Stimulated activated CD8-positive, alpha-beta memory T cell treated with anti-CD3 and anti-CD28 coated beads, Interleukin-7, amount 100 ng/mL, for 24 hours (primary cell): ENCODE measurements at places on chromosomes 1 and 21.

- DNase-seq: no peak
Measured at GRCh38 chr1:160844447-160845232, 18.0 kb downstream of the CD244 start.

- no peak for DNase-seq
Measured at GRCh38 chr21:30354308-30355005, 6.1 kb upstream of the KRTAP23-1 start.

GRCh38 chr1:212137854-212138253, 102.3 kb downstream of the DTL start:
- DNase-seq: no peak

- DNase-seq: no peak
Measured at GRCh38 chr1:174397261-174397660, 50.5 kb upstream of the GPR52 start.

DNA sequence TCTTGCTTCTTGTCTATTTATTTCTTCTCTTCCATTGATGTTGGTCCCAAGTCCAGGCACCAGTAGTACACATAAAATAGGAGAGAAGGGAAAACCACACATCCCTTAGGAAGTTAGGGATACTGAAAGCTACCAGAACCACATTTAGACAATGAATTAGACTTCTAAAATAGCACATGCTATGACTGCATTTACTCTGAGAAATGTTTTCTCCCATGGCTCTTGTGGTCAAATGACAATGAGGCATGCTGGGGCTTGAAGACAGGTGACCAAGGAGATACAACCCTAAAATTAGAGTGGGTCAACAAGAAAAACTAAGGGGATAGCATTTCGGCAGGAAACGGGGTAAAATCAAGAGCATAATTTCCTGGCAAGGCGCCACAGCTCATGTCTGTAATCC, 17.1 kb downstream of the MTOR start:
- no peak for DNase-seq

DNA sequence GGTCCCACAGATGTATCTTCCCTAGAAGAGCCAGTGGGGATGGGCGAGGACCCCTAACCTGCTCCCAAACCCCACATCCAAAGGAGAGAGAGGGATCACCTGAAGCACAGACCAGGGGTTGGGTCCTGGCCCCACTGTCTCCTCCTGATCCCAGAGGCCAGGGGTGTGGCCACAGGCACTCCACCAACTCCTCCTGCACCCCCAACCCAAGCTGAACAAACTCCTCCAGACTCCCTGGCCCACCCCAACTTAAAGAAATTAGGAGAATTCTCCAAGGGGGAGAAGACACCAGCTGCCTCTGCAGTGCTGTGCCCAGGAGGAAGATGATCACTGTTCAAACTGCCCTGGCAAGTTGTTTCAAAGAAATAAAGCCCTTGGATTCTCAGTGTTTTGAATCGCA, 4.5 kb upstream of the PRAMEF12 start:
- DNase-seq: no peak

GRCh38 chr1:15584489-15585363, at the start of gene AGMAT:
AGMAT (minus strand) TSS chr1:15585051; CDS start chr1:15584967, 84 bp downstream.
- DNase-seq: peak; percentile 21

DNA sequence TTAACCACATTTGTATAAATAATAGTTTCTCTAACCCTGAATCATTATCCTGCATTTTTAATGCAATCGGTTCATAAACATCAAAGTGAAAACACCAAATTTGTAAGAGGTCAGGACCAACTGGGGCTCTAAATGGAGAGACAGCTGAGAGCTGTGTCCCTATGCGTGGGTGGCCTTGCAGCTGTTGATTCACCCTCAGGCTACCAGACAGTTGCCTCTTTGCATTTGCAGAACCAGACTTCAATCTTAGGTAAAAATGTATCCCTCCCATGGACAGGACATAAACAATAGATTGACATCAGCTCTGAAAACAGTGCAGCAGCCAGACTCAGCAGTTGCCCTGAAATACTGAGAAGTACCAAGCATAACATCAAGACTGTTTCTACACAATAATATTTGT, 8.8 kb upstream of the TGFB2 start:
- DNase-seq: no peak

DNA sequence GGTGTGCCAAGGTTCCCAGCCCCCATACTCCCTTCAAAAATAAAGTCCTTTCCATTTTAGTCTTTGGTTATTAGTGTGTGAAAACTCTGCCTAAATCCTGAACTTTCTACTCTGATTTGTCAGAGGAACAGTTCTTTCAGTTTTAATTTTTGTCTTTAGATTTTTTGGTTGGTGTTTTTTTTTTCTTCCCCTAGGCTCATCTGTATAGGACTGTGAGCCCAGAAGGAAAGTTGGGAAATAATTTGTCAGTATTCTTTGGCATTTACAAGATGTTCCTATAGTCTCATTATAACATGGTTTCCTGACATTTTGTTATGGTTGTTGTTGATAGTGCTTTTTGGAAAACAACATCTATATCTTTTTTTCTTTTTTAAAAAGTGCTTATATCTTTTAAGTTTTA, 38.0 kb downstream of the LAMC1 start:
- no peak for DNase-seq

- DNase-seq: no peak
Measured at GRCh38 chr1:91073299-91073698, 51.5 kb upstream of the ZNF644 start.

DNA sequence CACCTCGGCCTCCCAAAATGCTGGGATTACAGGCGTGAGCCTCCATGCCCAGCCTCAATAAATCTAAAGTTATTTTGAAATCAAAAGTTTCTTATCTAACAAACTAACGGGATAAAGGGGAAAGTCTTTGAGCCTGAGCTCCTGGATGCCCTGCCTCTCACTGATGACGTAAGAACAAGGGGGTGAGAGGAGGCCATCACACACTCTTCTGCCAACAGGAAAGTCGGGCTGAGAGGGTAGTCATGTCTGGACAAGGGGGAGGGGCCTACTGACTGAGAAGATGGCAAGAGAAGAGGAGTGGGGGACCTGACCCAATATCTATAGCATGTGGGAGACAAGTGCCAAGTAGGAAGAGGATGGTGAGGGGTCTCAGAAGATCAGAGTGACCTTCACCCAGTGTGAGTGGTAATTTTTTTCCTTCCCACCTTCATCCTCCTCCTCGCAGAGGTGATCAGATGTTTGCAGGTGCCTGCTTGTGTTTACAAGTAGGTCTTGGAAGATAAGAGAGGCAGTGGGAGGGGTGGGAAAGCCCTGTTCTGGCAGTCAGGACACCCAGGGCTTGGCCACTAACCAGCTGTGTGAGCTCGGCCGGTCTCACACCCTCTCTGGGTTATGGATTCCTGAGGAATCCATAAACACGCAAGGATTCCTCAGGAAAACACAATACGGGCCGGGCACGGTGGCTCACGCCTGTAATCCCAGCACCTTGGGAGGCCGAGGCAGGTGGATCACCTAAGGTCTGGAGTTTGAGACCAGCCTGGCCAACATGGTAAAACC, 9.6 kb downstream of the UQCRHL start:
- no peak for DNase-seq

- DNase-seq: no peak
Measured at GRCh38 chr1:118323246-118323645, 138.2 kb upstream of the SPAG17 start.

DNA sequence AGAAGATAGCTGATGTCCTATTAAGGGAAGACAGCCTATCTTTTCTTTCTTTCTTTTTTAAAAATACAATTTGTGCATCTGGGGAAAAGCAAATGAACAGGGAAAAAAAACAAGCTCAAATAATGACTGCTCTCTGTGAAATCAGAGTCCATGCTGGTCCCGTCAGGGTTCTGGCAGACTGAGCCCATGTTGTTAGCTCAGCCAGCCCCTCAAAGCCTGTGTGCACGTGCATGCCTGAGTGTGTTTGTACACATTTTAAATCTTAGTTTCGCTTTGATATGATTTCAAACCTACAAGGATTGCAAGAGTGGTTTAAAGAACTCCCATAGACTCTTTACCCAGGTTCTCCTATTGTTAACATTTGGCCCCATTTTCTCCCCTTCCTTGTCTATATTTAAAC, 231.8 kb upstream of the GREM2 start:
- DNase-seq: no peak

GRCh38 chr1:42777852-42778251, 6.9 kb upstream of the TMEM269 start:
- DNase-seq: no peak

GRCh38 chr1:73887412-73887811, 310.6 kb downstream of the LRRIQ3 start:
- DNase-seq: no peak

DNA sequence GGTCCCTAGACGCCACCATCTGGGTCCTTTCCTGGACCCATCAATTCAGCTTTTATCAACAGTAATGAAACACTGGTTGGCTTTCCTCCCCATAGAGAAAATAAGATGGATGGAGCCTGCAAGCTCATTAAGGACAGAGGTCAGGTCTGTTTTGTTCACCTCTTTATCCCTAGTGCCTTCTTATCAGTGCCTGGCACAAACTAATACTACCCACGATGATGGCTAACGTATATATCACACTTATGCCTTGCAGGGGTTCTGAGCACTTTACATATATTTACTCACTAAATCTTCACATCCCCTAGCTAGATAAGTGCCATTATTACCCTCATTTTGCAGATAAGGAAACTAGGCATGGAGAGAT, 5.1 kb upstream of the UBXN10 start:
- DNase-seq: no peak

GRCh38 chr1:178727014-178727895, 2.2 kb downstream of the RALGPS2 start:
- no peak for DNase-seq

- no peak for DNase-seq
Measured at GRCh38 chr1:40762144-40762923, 21.3 kb upstream of the KCNQ4 start.

- no peak for DNase-seq
Measured at GRCh38 chr1:21691739-21692138, 22.6 kb upstream of the RAP1GAP start.

DNA sequence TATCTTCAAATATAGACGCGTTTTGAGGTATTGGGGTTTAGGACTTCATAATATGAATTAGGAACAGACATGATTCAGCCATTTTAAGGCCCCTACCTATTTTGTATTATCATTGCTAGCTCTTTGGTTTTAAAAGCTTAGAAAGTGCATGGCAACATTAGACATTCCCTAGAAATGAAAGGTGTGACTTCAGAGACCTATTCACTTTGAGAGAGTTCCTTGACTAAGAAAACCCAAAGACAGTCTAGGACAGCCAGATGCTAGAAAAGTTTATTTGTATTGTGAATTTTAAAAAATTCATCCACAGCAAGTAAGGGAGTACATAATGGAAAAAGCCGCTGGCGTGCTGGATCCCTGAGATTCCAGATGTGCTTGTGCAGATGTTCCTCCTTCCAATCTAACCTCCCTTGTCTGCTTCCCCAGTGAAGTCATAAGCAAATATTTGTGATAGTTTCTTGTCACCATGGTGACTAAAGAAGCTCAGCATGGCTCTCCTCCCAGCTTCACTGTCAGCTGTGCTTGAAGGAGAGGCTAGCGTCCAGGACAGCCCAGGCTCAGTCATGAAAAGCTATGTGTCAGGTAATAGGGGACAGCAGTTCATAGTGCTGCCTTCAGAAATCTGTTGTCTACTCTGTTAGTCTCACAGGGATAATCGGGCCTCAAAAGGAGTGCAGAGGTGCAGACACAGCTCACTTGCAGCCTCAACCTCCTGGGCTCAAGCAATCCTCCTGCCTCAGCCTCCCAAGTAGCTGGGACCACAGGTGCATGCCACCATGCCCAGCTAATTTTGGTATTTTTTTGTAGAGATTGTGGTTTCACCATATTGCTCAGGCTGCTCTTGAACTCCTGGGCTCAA, 34.8 kb downstream of the KPNA6 start:
- DNase-seq: no peak

DNA sequence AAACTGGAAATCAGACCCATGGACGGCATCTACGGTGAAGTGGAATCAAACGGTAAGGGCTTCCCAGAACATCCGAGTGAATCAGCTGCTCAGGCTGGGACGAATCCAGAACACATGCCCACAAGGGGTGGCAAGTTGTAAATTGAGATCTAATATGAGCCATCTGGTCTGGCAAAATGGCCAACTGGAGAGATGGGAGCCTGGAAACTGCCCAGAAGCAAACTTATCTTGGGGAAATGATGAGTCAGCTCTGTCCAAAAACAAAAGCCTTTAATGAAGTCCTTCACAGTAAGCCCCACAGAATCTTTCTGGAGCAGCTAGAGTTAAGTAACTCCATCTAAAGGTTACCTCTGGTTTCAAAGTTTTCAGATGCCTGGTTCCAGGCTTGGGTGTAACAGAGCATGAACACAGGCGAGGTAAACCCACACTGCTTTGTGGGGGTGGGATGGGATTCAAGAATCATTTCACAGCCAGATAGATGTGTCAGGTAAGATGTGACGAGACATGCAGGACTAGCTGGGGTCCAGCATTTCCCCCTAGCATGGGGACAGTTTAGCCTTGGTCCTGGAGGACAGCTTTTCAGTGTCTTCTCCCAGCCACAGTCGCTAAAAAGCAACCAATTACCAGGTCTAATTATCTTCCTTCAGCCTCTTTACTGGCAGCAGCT, 10.5 kb upstream of the SRP9 start:
- DNase-seq: no peak

GRCh38 chr1:14487671-14488070, 110.8 kb upstream of the KAZN start:
- no peak for DNase-seq

DNA sequence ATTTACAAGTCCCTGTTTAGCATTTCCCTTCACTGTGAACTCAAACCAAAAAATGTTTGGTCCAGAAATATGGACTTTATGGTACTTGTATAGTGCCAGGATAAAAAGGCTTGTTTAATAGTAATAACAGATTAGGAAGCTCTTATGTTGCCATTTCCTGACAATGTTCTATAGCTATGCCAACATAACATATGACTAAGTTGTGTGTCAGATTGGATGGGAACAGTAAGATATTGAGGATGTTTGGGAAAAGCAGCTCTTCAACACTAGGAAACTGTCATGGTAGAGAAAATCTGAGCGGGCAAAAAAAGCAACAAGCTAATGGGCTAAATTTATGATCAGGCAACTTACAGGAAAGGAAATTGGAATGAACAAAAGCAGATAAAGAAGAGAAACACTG, 287.1 kb upstream of the ADGRL4 start:
- no peak for DNase-seq

DNA sequence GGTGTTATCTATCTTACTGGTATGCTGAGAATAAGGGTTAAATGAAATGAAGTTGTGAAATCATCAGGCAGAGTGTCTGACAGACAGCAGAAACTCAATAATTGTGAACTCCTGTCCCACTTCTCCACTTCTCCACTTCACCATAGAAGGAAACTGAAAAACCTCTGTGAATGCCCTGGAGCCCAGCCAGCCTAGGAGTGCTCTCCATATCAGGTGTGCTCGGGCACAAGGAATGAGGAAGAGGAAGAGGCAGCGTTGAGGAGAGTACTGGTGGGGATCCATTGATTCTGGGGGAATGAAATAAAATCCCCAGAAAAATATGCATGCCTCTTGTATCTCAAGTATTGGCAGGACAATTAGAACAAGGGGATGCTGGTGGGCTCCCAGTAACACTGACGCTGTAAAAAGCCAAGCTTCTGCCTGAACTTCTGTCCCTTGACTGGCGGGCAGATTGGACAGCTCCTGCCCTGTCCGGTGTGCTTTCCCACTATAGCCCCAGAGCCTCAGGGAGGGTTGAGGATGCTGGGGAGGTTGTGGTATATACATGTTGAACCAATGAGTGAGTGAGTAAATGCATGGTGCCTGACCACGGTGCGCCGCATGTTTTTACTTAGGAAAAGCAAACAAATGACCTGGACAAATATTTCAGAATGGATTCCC, 47.7 kb downstream of the NMNAT2 start:
- DNase-seq: no peak
